ENCODE measurements at places on chromosomes 6 and 20.

GRCh38 chr6:153087436-153087835 is 43.6 kb downstream of the RGS17 start:
- no peak for DNase-seq

GRCh38 chr20:10922506-10922905 is 248.7 kb upstream of the JAG1 start:
- no peak for DNase-seq

- DNase-seq = no peak
Observed at GRCh38 chr6:145480024-145480423, 255.3 kb downstream of the EPM2A start.

- peak; percentile 74 for DNase-seq
Observed at GRCh38 chr6:143060806-143061596, at the start of gene AIG1. Gene AIG1, plus strand, starts transcription at chr6:143060889. Its CDS starts 37 bp downstream, at chr6:143060926.

GRCh38 chr6:103872233-103872632 is 987.5 kb downstream of the HACE1 start:
- no peak for DNase-seq

DNA sequence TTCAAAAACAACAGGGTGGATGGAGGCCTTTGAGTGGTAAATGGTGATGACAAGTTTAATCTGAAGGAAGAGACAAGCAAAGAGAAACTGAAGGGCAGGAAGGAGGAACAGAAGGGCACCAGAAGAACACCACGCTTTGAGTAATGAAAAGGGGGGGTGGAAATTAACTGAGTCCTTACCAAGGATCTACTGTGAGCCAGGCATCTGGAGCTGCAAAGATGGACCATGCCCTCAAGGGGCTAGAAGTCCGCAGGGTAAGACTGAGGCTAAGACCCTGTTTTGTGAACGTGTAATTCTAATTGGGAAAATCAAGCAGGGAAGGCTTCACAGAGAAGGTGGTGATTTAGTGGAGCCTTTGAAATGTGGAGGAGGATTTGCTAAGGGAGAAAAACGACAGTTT is 1.6 kb downstream of the NDRG3 start:
- DNase-seq = no peak

GRCh38 chr6:613981-614380 is 42.9 kb downstream of the HUS1B start:
- DNase-seq = no peak

GRCh38 chr20:50750145-50750671 is 18.8 kb downstream of the PARD6B start:
- no peak for DNase-seq

DNA sequence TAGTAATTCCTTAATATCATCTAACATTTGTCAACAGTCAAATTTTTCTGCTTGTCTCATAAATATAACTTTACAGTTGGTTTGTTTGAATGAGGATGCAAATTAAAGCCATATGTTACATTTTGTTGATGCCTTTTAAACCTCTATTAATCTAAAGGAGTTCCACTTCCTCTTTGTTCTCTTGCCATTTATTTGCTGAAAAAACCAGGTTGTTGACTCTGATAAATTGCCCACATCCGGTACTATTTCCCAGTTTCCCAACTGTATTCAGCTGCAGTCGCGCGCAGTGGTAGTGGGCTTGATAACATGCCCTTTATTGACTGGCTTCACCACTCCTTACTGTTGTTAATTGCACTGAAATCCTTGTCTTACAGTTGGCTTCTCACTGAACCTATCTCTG is 32.8 kb upstream of the SIRPB2 start:
- DNase-seq = no peak

DNA sequence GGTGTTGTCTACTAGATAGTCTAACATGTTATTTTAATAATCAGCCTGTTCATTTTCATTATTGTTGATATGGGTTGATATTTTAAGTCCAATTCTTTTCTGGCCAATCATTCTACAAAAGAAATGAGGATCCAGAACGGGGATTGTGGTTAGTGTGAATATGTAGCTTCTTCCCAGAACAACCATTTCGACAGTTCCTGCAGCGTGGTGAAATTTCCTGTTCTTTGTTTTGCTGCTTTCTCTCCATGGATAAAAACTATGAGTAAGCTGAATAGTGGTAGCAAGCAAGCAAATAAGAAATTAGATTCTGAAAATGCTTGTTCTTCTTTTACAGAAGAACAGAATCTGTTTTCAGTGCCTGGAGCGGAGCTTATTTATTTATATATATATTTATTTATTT is 65.5 kb upstream of the F13A1 start:
- DNase-seq = no peak

- no peak for DNase-seq
Observed at GRCh38 chr6:109660526-109661320, 30.3 kb downstream of the AK9 start.

DNA sequence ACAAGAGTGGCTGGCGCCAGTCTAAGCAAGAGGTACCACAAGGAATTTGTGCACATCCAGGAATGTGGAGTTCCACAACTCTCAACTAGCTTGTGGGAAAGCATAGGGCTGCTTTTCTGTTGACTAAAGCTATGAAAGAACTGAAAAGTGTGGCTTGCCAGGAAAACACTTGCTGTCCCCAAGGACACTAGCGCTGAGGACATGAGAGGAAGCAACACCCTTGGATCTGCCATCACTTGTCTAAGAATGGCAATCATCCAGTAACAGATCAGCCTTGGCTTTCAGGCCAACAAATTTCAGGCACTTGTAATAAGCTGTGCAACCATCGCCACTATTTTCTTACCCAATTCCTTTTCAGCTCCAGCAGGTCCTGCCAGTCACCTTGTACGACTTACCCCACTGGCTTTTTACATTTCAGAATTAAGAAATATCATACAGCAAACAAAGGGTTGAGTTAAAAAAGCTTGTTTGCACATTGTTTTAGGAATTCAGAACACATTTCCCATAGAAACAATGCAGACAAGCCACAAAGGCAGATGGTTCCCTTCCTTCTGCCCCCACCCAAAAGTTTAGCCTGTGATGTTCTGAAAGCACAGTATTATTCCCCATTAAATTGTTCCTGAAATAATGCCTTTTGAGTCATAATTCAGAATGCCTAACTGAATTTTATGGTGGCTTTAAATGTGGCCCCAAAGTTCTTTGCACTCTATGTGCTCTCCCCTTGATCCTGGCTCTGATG is 57.9 kb upstream of the SSTR4 start:
- peak; percentile 8 for DNase-seq

GRCh38 chr6:113539202-113539601 is 317.9 kb upstream of the MARCKS start:
- no peak for DNase-seq

- DNase-seq = peak; percentile 30
Observed at GRCh38 chr20:24629668-24630067, 160.2 kb downstream of the SYNDIG1 start.

DNA sequence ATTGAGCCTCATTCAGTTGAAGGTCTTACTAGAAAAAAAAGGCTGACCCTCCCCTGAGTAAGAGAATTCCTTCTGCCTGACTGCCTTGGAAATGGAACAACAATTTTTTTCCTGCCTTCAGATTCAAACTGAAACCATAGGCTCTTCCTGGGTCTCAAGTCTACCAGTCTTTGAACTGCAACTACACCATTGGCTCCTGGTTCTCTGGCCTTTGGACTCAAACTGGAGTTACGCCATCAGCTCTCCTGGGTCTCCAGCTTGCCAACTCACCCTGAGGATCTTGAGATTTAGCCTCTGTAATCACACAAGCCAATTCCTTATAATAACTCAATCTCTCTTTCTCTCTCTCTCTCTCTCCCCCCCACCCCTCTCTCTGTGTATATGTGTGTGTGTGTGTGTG is 36.0 kb upstream of the SNX9 start:
- no peak for DNase-seq

DNA sequence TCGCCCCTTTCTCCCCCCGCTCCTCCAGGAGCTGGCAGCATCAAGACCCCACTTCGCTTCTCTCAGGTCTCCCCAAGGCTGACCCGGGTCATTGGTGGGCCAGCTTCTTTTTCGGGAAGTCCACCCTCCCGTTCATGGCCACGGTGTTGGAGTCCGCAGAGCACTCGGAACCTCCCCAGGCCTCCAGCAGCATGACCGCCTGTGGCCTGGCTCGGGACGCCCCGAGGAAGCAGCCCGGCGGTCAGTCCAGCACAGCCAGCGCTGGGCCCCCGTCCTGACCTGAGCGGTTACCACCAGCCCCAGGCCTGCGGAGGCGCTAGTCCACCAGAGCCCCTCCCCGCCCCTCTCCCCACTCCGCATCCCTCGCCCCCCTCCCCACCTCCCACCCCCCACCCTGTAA is 1.0 kb downstream of the PPDPF start:
- no peak for DNase-seq

DNA sequence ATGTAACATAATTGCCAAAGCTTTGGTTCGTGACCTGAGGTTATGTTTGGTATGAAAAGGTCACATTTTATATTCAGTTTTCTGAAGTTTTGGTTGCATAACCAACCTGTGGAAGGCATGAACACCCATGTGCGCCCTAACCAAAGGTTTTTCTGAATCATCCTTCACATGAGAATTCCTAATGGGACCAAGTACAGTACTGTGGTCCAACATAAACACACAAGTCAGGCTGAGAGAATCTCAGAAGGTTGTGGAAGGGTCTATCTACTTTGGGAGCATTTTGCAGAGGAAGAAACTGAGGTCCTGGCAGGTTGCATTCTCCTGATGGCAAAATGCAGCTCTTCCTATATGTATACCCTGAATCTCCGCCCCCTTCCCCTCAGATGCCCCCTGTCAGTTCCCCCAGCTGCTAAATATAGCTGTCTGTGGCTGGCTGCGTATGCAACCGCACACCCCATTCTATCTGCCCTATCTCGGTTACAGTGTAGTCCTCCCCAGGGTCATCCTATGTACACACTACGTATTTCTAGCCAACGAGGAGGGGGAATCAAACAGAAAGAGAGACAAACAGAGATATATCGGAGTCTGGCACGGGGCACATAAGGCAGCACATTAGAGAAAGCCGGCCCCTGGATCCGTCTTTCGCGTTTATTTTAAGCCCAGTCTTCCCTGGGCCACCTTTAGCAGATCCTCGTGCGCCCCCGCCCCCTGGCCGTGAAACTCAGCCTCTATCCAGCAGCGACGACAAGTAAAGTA is 547 bp upstream of the ESR1 start:
- DNase-seq = no peak

DNA sequence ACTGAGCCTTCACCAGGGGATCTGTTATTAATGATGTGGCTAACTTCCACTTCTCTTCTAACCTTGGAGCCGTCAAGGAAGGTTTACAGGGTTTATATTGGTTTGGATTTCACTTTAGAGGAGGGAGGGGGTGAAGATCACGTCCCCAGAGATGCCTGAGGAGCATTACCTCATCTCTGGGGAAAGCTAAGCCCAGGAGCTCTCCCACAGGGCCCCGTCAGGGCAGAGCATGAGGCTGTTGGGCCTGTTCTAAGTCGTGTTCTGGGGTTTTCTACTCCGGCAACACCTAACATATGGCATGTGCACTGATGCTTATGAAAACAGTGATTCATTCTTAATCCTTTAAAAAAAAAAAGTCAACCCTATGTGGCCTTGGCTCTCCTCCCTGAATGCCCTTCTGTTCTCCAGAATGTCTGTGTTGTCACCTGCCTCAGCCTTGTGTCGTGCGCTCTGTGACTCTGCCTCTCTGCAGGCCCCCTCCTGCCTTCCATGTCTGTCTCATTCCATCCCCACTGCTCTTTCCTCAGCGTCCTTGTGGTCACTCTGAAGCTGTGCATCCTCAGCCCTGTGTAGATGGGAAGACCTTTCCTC is 97.4 kb upstream of the JARID2 start:
- DNase-seq = peak; percentile 98

DNA sequence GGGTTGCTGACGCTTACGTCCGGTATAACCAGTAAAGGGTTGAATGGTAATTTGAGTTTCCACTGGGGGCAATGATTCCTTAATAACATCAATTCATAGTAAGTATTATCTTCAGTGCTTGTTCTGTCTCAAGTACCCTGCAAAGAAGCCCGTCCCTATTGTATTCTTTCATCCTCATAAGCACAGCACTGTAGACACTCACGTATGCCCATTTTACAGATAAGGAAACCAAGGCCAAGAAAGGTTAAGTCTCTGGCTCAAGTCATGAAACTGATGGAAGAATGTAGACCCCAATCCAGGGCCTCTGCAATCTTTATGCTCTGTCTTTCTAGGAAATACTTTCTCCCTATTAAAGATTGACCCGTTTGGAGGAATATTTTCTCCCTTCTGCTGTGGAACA is 251.2 kb downstream of the ZNF217 start:
- DNase-seq = no peak

- no peak for DNase-seq
Observed at GRCh38 chr6:24719125-24719971, at the start of gene C6orf62. Gene C6orf62, minus strand, starts transcription at chr6:24719154. Its CDS starts 486 bp downstream, at chr6:24718668.

DNA sequence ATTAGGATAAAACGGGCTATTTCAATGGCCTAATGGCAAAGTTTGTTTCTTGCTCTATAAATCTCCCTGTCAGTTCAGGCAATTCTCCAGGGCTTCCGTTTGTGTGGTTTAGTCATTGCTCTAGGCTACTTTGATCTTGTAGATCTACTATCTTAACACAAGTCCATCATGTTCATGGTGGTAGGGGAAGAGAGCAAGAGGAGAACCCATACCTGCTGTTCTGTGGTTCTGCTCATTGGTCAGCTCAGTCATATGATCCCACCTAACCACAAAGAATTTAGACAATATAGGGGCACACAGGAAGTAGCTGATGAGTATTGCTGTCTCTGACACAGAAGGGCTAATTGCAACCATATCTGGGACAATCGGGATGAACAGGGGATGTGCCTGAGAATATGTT is 4.9 kb upstream of the DEK start:
- DNase-seq = no peak

GRCh38 chr6:89368999-89369398 is 16.5 kb upstream of the UBE2J1 start:
- DNase-seq = peak; percentile 47

- DNase-seq = no peak
Observed at GRCh38 chr20:50004229-50004628, 21.4 kb downstream of the SNAI1 start.

DNA sequence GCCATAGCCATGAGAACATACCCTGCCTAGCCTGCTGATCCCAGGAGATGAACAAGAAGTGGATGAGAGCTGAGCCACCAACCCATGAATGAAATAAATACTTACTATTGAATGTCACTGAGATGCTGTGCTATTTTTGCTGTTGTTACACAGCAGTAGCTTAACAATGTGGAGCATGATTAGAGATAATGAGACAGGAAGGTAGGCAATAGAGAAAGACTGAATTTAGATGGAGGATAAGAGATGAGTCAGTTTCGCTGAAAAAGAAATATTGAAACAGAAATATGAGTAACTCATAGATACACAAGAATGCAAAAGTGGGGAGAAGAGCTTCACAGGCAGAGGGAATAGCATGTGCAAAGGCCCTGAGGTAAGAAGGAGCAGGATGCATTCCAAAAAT is 94.9 kb upstream of the TOP1 start:
- DNase-seq = no peak

DNA sequence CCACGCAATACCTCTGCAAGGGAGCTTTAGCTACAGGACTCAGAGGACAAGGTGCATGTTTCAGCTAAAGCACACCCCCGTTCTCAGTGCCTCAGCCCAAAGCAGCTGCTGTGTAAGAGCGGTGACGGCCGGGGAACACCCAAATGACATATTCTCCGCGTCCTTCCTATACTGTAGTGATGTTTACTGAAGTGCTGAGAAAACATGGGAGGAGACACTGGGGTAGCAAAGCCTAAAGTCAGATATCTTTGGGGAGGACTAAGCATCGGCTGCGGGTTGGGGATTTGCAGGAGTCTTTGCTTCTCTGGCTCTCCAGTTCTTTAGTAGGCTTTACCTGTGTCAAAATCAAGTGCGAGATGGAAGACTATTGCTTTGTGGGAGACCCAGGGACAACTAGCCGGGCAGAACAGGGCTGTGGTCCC is 1.7 kb downstream of the SLC22A23 start:
- peak; percentile 52 for DNase-seq

Data from cerebellar cortex (tissue), 1 donor.